Nucleus accumbens (tissue), 56 donors: ENCODE measurements at places on chromosomes 12 and 14.

DNA sequence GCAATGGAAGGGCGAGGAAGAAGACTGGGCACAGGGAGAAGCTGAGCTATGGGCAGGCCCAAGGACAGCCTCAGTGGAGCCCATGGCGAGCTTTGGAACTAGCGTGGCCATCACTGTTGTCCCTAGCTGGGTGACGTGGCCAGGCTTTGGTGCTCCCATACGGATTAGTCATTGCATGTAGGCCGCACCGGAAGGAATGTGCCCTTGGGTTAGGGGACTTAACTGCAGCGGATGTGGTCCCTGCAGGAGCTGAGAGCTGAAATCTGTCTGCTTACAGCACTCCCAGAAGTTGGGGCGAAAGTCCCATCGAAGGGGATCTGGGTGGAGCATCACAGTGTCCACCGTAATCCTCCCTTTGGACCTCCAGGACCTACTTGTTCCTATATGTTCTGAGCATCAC is 133.7 kb downstream of the PAPOLA start:
- DNase-seq = no peak

GRCh38 chr14:23862513-23862912 is 91.1 kb upstream of the DHRS4 start:
- DNase-seq = no peak

- DNase-seq = no peak
Measured at GRCh38 chr14:24605435-24606190, 3.9 kb downstream of the GZMH start.

GRCh38 chr14:101988377-101988776 is 24.0 kb downstream of the DYNC1H1 start:
- DNase-seq = no peak
